Erythroblast (primary cell): ENCODE measurements at places on chromosomes 6 and 20.

- peak; percentile 81 for DNase-seq
Measured at GRCh38 chr6:593139-593906, 63.6 kb downstream of the HUS1B start.

- DNase-seq: no peak
Measured at GRCh38 chr20:63645218-63645617, 8.0 kb downstream of the STMN3 start.

- no peak for DNase-seq
Measured at GRCh38 chr6:62102387-62102786, 183.6 kb downstream of the KHDRBS2 start.

- DNase-seq: no peak
Measured at GRCh38 chr6:165805636-165806035, 142.6 kb upstream of the PDE10A start.

DNA sequence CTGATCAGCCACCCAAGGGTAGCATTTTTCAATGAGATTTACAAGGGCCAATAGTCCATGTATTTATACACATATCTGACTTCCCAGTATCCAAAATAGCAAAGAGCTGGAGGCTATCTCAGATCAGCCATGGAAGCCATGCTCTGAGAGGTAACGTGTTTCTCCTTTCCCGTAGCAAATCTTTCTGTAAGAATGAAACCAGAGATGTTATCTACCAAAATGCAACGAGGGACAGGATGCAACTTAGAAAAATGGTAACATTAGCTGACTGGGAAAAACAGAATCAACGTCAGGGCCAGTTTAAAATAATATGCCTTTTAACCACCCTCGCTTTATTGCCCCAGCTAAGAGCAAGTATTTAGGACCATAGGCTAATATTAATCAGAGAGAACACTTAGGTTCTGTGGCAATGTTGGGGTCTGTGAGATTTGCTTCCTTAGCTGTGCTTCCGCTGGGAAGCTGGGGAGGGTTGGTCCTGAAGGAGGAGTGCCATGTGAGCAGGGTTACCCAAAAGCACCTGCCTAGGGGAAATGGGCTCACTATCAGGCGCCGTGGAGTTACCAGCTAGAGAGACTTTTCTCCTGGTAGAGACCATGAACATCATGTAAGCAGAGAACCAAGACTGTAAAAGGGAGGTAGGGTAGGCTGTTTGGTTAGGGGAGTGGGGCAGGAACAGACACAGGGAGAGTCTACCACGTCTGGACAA is 1.2 kb downstream of the ZNF831 start:
- DNase-seq: no peak

- DNase-seq: no peak
Measured at GRCh38 chr6:114068771-114069170, 97.8 kb upstream of the HDAC2 start.

DNA sequence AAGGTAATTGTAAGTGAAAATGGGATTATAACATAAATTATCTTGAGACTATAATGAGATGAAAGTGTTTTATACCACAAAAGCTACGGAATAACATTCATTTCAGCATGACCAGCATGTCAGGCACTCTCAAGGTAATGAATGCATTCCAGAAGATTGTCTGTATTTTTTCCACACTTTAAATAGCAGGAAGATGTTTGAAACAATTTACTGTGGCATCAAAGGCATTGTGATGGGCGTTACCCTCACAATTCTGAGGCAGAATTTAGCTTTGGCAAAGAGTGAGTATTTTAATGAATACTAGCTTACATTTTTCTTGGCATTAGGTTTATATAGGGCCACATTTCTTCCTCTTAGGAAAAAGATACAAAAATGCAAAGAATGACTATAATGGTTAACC is 627.2 kb downstream of the BCKDHB start:
- no peak for DNase-seq

- no peak for DNase-seq
Measured at GRCh38 chr6:151372164-151372563, 19.2 kb downstream of the ZBTB2 start.

DNA sequence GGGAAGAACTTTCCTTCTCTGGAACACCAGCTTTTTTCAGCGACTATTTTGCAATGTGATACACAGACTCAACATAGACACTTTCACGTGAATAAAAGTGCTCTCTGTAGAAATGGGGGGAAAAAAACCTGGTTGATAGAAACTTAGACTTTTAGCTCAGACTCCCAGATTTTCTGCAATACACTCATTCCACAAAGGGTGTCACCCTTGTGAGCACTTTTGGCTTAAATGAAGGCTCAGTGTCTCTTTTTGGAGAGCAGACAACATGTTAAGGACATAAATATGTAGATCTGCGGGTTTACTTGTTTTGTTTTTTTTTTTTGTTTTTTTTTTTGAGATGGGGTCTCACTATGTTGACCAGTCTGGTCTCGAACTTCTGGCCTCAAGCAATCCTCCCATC is 579.6 kb downstream of the PTPRT start:
- DNase-seq: no peak

GRCh38 chr20:43941476-43942200 is 27.0 kb downstream of the TOX2 start:
- no peak for DNase-seq
